NCI-H2029 treated with DMSO at 0.1 percent for 48 hours (cell line): ENCODE measurements at places on chromosomes 7 and 10.

- DNase-seq, result no peak
Measured at GRCh38 chr10:63262430-63263073, 129.4 kb downstream of the NRBF2 start.

DNA sequence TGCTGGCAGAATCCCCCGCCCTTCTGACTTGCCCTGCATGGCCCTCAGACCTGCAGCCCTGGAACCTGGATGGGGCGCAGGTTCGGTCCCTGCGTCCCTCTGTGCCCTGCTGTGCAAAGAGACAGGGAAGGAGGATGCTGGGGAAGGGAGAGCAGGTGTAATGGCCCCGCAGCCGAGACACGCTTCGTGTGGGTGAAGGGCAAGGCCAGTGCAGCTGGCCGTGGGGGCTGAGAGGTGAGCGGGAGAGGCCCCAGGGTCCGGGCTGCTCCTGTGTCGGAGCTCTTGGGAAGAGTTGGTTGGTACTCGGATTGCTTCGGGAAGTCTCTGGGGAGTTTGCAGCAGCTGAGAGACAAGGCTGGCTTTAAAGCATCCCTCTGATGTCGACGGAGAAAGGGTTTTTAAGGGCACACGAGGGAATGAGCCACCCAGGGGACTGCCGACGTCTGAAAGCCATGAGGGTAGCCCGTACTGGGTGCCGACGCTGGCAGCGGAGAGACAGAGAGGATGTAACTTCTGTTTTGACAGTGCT, 6.5 kb downstream of the ELFN1 start:
- DNase-seq, result no peak

DNA sequence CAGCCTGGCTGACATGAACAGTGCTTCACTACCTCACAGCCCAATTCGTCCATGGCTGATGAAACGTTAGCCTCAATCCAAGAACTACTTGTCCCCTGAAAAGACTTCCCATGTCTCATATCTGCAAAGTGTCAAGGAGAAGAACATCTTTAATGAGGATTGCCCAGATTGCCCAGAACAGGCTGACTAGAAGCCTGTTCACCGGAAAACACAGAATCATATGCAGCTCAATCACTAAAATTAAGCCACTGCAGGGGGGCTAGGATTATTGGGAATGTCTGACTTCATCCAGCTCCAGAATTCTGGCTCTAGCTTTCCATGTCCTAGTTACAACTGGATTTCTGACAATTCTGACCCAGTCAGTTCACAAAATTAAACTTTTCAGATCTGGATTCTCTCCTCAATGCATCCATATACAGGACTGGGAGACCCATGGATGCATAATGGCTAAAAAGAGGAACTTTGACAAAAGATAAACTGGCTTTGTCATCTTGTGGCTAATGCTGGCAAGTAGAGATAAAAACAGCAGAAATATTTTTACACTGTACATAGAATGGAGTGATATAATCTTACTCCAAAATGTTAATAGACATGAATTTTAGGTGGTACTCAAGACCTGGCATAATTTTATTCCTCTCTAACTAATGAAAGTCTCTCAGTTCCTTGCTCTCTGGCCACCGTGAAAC, 467.0 kb upstream of the POT1 start:
- DNase-seq, result no peak

- DNase-seq, result no peak
Measured at GRCh38 chr7:36683695-36684357, 40.5 kb downstream of the AOAH start.

- DNase-seq, result no peak
Measured at GRCh38 chr7:135771051-135771450, 22.4 kb upstream of the FAM180A start.

- no peak for DNase-seq
Measured at GRCh38 chr7:141361960-141362359, 189.2 kb upstream of the AGK start.

GRCh38 chr10:103800789-103801540, 54.4 kb downstream of the SH3PXD2A start:
- DNase-seq, result no peak

- DNase-seq, result no peak
Measured at GRCh38 chr10:20489961-20490360, 407.1 kb downstream of the NEBL start.

DNA sequence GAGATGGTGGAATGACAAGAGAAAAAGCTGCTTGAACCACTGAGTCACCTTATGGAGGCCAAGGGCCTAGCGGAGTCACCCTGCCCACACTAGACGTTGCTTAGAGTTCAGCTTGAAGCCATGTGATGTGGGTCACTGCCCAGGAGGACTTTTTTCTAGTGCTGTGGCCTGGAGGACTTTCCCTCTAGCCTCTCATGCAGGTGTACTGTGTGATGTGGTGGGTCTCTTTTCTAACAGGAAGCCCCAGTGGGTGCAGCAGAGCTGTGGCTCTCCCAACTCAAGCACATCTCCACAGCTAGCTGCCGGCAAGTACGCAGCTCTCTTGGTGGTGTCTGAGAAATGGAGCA, 13.6 kb downstream of the POR start:
- DNase-seq, result no peak

DNA sequence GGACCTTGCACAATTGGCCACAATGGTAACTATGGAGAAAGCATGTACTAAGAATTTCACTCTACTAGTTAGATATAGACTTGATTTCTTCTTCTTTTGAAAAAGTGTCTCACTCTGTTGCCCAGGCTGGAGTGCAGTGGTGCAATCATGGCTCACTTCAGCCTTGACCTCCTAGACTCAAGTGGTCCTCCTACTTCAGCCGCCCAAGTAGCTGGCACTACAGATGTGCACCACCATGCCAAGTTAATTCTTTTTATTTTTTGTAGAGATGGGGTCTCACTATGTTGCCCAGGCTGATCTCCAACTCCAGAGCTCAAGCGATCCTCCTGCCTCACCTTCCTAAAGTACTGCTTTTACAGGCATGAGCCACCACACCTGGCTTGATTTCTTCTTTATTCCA, 29.1 kb downstream of the ASAH2 start:
- DNase-seq, result no peak

DNA sequence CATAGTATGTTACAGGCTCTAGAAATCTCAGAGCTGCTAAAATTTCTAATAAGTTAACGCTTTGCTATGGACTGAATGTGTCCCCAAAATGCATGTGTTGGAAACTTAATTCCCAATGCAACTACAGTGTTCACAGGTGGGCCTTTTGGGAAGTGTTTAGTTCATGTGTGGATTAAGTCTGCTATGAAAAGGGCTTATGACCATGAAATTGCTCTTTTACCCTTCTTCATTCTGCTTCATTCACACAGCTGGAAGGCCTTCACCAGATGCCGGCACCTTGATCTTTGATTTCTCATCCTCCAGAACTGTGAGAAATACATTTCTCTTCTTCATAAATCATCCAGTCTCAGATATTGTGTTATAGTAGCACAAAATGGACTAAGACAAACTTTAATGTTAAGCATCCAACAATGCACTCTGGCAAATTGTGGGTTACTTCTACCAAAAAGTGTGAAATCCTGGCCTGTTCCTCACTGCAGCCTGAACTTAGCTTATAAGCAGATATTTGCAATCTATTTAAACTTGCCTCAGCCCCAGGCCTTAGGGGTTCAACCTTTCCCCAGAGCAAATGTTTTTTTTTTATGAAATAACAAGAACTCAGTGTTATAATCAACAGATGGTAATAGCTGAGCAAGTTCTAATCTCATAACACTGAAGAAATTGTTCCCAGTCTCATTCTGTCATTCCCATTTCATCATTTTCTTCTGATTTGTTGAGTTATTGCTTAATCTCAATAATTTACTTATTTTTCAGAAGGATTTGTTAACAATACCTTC, 523.6 kb downstream of the KIF20B start:
- no peak for DNase-seq

GRCh38 chr10:9796564-9796963, 1221.1 kb upstream of the CELF2 start:
- DNase-seq, result no peak

DNA sequence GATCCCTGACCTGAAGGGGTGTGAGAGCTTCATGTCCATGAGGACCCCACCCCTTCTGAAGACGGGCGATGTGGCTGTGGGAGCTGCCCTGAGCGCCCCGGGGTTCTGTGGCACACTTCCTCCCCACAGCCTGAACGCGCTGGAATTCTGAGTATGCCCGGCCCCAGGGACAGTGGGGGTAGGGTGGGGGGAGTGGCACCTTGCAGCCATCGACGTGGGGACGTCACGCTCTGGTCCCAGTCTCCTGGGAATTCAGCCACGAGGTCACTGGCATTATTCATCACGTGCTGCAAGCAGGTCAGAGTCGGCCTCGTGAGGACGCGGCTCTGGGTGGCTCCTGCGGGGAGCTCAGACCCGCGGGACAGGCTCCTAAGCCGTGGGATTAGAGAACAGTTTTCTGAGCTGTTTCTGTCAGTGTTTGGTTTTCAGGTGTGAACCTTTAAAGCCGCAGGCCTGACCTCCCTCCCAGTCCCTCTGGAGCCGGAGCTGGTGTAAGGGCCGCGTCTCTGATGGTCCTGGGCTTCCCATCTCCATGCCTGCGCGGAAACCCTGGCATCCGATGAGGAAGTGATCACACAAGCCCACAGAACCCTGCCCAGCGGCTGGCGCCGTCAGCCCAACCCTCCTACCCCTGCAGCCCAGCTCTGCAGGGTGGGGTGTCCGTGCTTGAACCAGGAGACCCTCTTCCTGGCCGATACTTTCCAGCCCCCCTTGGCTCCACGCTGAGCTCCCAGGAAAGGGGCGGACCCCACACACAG, 16.1 kb downstream of the GPR146 start:
- no peak for DNase-seq

DNA sequence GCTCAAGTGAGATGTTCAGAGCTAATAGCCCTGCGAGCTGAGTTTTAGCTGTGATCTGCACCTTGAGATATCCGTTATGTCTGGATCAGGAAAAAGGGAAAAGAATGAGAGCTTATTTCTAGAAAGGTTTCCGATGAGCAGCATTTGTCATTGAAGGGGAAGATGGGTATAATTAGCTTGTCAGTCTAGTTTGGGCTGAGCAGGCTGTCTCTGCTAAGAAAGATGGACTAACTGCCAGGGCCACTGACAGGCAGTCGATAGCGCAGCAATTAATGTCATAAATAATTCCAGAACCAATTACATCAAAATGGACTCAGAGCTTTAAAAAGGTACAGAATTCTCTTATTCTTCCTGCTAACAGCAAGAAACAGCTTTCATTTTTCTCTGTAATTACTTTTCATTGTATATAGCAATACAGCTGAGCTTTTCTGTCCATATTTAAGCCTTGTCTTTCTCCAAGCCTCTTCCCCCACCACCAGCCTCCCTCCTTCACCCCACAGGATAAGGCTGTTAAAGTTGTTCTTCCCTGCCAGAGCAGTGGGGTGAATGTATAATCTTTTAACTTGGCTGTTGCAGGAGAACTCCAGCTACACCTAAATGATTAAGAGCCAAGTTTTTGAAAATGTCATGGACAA, 1006.5 kb downstream of the KCNMA1 start:
- no peak for DNase-seq

GRCh38 chr10:113442336-113442735, 110.5 kb upstream of the HABP2 start:
- DNase-seq, result no peak

DNA sequence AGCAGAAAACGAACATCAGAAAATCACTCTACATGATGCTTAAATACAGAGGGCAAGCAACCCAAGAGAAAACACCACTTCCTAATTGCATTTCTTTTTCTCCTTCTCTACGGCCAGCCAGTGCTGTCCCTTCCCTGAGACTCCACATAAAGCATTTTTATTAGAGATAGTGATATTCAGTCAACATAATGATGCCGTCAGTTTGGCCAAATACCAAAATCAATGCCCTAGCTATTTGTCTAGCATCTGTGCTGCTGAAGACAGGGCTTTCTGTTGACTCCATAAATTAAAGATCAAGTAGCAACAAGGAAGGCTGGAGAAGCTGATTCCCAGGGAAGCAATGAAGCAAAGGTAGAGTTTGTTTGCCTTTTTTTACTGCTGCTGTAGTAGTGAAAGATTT, 1024.9 kb downstream of the REEP3 start:
- no peak for DNase-seq

DNA sequence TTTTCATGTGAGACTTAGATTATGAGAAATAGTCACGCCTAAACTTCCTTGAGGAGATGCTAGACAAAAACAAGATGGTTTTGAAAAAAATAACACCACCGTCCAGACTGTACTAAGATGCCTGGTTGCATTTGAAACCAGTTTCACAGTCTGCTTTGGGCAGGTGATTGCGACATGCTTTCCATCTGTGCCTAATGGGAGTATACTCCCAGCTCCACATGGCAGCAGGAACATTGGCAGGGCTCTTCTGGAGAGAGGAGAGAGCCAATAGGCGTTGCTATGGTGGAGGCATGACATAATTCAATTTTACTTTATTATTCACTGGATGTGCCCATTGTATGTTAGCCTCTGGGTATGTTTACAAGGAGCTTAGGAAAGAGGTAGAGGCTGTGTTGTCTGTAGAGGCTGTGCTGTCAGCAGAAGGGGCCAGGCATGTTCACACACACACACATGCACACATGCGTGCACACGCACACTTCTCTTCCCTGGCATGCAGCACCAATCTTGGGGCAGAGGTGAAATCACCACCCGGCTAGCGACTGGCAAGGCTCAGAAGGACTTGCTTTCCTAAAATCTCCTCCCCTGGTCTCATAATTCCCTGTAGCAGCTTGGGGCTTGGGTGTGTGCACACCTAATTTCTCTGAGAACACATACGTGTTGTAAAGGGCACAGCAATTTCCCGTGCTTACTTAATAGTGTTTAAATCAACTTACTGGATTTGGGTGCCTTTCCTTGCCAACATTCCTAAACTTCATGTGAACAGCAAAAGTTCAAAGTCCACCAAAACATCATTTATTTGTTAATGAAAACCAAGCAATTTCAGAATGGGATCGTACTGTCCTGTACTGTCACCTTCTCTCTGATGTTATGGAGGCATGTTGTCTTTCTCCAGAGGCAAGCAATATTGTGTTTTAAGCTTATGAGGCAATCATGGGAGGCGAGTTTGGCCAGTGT, 162.1 kb downstream of the TCF7L2 start:
- no peak for DNase-seq

DNA sequence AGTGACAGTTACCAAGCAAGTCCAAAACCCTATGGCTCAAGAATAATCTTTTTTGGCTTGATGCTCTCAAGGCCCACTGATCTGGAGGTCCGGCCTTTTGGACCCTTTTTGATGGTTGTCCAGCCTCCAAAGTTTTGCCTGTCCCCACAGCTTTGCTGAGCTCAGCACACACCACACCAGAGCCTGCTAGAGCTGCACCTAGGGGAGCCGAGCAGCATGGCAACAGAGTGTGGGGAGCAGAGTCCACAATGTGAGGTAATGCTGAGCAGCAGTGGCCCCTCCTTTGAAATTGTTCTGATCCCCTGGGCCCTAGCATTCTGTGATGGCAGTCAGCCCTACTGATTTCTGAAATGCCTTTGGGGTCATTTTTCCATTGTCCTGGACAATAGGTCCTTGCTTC, 9.3 kb downstream of the GIMAP7 start:
- no peak for DNase-seq
